Right cardiac atrium (tissue), 5 donors: ENCODE measurements at places on chromosomes 11 and 22. TPM values are rescaled to one million over a fixed set of nuclear protein-coding genes. Genes with fewer than 3 reads are reported as not detected.

TRIM49 gene
- polyA plus RNA-seq: not detected

LGALS1 gene
- 1,338 TPM for polyA plus RNA-seq

GLB1L3 gene
- not detected for polyA plus RNA-seq

- no peak for DNase-seq
These were observed 64.0 kb downstream of the SOX6 start for GRCh38 chr11:16292167-16292859.

DNA sequence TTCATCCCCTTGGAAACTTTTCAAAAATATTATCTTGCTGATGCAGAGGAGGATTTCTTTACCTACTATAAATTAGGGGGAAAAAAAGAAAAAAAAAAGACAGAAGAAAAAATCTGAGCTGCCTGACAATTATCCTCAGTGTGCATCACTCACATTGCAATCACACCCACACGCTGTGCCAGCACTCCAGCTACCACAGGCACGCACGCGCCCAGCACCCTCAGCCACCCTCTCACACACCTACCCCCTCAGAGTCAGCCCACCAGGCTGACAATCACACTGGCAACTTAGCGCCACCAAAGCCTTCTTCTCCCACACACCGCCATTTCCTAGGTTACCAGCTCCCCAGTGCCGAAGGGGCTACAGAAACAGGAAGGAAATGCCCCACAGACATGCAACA lies 236.1 kb downstream of the KCNA4 start:
- peak; percentile 61 for DNase-seq
